ENCODE measurements at places on chromosomes 1 and 21.

DNA sequence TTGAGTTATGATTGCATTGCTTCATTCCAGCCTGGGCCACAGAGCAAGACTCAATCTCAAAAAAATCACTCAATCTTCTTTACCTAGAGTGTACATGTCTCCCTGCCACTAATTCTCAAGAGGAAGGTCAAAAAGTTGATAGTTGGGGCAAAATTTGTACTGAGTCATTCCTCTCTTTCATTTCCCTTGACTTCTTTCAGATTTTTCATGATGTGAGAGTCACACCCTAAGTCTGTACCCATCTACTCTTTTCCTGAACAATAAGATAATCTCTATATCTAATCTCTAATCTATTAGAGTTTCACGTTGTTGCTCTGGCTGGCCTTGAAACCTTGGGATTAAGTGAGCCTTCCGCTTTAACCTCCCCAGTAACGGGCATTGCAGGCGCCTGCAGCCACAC is 1.1 kb upstream of the BRDT start:
- no peak for DNase-seq

GRCh38 chr1:101198842-101199636 is 37.8 kb upstream of the S1PR1 start:
- DNase-seq: no peak

DNA sequence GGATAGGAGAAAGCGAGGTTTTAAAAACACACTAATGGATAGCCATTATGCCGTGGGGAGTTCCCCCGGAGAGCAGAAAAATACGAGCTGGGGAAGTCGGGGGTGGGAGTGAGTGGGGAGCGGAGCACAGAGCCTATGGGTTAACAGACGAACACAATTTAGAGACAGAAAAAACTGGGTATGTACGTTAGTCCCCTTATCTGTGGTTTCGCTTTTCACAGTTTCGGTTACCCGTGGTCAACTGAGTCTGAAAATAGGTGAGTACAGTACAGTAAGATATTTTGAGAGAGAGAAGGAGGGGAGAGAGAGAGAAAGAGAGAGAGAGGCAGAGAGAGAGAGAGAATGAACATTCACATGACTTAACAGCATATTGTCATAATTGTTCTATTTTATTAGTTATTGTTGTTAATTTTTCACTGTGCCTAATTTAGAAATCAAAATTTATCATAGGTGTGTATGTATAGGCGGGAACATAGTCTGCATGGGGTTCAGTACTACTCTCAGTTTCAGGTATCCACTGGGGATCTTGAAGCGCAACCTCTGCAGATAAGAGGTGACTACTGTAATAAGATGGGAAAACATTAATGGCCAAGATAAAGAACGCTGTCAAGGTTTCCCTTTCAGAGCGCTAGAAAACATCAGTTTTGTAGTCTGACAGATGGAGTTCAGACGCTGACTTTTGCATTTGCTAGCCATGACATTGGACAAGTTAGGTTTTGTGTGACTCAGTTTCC is 125.6 kb upstream of the LMO4 start:
- no peak for DNase-seq

DNA sequence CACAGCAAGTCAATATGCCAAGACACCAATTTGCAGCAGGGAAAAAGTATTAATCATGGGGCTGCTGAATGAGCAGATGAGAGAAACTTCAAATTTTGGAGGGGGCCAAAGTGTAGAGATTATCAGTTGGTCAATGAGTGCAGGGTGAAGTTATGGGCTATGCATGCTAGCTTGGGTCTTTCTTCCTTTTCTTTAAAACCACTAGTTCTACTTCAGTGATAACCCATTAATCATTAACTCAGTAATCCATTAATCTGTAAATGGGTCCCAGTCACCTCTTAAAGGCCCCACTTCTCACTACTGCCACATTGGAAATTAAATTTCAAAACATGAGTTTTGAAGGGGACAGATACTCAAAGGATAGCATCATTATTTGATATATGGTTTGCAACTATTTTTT is 688.6 kb upstream of the ADGRL4 start:
- DNase-seq: no peak

- DNase-seq: no peak
Measured at GRCh38 chr1:202122639-202123335, at the start of gene GPR37L1. GPR37L1 (plus strand) TSS chr1:202122917; CDS start chr1:202122964, 47 bp downstream.

All from Right ventricle myocardium inferior (tissue), 1 donor.